Stimulated activated CD8-positive, alpha-beta memory T cell treated with anti-CD3 and anti-CD28 coated beads, Interleukin-7, amount 100 ng/mL, for 1 hour (primary cell): ENCODE measurements at places on chromosomes 12 and 14.

- DNase-seq = no peak
These were observed 44.3 kb upstream of the PSMA6 start for GRCh38 chr14:35247777-35248475.

DNA sequence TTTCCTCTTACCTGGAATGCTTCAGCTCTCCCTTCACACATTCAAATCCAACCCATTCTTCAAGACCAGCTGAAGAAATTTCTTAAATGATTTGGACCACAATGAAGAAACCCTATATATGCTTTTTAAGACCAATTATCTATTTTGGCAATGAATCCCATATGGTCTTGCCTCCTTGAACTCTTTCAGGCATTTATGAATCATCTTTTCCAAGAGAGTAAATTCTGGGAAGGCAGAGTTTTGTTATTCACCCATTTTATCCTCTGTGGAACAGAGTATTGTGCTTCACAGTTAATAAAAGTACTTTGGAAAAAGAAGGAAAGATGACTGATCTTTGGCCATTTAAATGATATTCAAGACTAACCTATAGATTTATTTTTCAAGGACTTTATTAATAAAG, 14.0 kb downstream of the GIT2 start:
- no peak for DNase-seq

GRCh38 chr12:52587563-52587962, 13.7 kb downstream of the KRT72 start:
- no peak for DNase-seq

GRCh38 chr12:95322326-95322725, 104.7 kb downstream of the VEZT start:
- DNase-seq = no peak

DNA sequence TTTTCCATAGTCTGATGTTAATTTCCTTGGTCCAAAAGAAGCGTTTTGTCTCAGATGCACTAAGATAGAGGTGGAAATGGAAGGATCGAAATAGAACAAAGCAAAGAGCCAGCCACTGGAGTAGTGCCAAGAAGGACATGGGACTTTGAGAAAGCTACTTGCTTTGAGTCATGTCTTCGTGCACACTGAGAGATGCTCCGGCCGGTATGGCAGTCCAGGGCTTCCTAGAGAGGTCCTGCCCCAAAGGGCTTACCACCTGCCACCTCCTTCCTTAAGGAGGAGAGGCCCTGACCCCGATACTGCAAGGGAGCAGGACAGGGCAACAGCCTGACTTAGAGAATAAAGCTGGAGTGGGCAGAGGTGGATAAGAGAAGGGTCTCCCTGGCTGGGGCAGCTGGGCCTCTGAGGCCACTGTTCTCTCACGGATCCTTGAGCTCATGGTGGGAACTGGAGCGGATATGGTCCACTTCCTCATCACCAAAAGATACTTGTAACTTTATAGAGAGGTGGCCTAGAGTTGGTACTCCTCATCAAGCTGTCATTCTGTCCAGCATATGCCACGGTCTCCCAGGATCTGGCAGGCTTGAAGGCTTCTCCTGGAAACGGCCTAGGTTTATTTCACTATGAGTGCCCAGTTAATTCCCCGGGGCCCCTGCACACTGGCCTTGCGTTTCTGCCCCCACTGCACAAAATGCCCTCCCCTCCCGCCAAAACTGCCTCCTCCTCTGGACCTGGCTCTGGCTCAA, 57.4 kb downstream of the FOXN3 start:
- no peak for DNase-seq

DNA sequence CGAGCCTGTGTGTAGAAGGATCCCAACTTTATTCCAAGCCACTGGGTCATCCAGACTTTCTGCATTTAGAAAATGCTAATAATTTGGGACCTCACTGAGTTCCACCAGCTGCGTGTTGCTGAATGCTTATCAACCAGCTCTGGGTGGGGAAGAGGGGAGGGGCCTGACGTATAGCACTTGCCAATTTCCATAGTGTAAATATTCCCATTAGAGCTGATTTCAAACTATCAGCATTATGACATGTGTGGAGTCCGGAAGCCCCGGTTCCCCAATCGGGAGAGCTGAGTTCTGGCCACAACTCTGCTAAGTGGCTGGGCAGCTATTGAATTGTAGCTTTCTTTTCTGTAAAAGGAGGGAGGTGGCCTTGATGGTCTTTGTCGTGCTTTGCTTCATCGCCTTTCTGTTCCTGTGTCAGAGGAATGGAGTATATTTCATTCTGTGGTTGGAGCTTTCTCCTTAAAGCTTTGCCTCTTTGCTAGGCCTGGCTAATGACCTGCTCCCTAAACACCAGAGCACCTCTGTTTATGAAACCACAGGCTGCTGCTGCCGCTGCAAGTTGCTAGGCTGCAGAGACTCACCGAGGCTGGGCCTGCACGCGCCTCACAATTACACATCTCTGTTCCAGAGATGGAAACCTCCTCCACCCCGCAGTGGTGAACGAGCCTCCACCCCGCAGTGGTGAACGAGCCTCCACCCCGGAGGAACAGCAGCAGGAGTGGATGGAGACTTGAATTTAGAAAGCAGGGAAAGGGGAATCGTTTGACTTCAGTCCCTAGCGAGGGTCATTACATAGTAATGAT, 7.7 kb upstream of the BCL7A start:
- no peak for DNase-seq

GRCh38 chr12:21788089-21788983, 13.8 kb upstream of the KCNJ8 start:
- DNase-seq = no peak

- no peak for DNase-seq
These were observed 12.4 kb downstream of the TECPR2 start for GRCh38 chr14:102375119-102375518.

GRCh38 chr12:98999559-98999958, 354.5 kb downstream of the APAF1 start:
- DNase-seq = no peak

DNA sequence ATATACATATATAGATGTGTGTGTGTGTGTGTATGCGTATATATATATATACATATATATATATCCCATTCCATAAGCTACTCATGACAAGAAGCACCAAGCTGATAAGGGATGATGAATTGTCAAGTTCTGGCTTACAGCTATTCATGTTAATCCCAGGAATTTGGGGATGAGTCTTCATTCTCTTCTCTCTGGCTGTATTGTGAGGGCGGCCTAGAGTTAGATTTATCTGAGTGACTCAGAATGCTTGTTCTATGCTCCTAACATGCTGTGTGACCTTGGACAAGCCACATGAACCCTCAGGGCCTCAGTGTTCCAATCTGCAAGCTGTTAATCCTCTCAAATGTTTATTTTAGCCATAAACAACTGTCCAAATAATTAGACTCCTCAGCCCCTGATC, 749.0 kb downstream of the MED13L start:
- no peak for DNase-seq

DNA sequence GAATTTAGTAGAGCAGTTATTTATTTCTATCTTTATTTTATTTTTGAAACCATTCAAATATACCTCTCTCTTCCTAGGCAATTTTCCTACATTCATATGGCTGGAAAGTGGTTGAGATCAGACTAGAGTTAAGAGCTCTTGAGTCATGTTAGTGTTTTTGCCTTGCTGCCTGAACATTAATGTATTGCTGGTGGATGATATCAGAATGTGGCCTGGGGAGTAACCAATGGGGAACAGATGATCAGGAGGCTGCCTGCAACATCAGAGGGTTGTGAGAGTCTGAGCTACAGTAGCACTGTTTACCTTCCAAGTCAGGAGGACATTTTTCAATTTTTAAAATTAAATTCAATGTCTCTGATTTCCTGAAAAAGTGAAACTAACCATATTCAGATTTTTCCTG, 166.3 kb upstream of the TRHDE start:
- no peak for DNase-seq

- no peak for DNase-seq
These were observed 6.6 kb downstream of the PTHLH start for GRCh38 chr12:27965966-27966365.

GRCh38 chr14:21557084-21557901, 22.6 kb downstream of the OR10G3 start:
- DNase-seq = peak; percentile 62

DNA sequence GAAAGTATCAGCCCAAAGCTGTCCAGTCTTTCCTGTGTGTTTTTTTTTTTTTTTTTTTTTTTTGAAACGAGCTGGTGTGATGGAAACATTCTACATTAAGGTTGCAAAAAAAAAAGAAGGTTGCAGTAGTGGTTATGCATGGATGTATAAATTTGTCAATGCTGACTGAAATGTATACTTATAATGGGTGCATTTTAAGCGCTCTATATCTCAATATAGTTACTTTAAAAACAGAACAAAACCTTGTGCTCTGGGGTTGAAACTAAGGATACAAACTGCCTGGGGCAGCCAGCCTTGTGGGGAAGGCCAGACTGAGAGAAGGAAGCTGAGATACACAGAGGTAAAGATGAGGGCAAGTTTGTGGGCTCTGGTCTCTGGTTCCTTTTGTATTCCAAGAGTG, 87.3 kb upstream of the RMST start:
- no peak for DNase-seq

DNA sequence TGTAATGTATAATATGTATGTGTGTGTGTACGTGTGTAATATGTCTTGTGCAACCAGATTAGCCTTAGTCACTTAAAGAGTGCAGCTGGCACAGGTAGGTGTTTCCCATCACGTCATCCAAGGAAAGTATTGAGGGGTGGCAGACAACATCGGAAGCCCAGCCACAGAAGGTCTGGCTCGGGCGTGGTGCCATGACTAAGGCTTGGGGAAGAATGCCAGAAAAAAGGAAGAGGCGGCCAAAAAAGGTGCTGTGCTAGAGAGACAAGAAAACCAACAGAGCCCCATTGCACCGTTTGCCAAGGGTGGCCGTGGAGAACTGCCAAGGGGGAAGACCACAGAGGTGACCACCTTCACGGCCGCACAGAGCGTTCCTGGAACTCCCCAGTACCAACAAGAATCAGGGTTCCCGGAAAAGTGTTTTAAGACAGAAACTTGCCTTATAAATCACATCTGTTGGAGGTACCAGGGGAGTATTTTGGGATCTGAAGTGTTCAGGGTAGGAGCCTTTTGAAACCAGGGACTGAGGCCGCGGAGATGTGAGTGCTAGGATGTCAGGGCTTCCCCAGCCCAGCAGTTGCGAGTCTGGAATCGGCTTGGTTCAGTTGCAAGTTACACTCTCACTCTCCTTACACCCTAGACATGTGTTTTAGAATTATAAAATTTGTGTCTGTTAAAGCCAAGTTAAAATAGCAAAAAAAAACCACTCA, 131.2 kb upstream of the DYRK2 start:
- no peak for DNase-seq

DNA sequence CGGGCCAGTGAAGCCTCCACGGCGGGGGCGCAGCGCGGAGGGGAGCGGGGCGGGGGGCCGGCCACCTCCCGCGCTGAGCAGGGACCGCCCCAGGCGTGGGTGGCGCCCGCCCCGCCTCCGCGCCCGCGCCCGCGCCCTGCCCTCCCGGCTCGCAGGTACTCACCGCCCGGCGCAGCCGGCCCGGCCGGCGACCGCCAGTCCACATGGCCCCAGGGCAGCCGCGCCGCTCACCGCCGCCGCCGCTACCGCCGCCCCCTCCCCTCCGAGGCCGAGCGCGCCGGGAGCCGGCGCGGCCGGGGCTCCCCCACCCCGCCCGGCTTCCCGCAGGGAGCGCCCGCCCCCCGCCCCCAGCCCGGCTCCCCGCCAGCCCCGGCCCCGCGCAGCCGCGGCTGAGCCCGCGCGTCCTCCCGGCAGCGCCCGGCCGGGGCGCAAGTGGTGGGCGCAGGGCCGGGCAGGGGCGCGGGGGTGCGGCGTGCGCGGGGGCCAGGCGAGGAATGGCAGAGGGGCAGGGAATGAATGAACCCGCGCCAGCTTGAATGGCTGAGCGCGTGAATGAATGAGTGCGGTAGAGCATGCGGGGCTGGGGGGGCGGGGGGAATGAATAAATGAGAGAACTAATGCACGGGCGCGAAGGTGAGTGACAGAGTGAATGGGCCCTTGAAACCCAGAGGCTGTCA, at the start of gene BEGAIN:
BEGAIN (minus strand) TSS at position 332 of the 677 bp plus-strand sequence; CDS start at position 205, 127 bp downstream.
- DNase-seq = no peak

DNA sequence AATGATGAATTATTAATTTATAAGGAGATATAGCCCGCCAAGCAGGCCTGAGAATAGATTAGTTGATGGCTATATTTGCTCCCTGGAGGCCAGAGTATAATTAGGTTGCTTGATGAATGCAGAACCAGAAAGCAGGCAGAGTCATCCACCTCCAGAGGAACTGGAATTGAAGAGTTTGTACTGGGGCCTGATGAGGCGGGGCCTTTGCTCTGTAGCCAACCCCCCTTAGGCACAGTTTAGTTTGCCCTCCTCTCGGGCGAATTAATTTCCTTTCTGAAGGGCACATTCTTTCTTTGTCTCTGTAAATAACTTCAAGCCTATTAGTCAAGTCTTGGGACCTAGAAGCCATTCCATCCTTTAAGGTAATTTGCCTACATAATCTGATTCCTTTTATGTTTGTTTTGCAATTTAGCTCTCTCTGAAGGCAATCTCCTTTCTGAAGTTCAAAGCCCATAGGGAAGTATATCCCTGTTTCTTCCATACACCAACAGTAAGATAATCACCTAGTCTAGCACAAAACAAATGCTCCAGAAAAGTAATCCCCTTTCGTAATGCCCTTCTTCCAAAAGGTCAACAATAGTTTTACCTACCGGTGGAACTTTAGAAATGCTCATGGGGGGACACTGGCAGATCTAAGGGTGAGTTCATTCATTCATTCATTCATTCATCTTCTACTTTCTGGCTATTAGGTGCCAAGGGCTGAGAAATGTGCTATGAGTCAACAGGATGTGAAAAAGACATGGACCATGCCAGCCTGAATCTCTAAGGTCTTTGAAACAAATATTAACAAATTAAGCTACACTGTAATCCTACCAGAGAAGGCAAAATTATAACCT, 84.8 kb upstream of the NUDT4 start:
- no peak for DNase-seq

- no peak for DNase-seq
These were observed 72.7 kb upstream of the ZFP36L1 start for GRCh38 chr14:68865542-68865941.

GRCh38 chr14:98070536-98070935, 1201.5 kb downstream of the BCL11B start:
- DNase-seq = no peak

- DNase-seq = no peak
These were observed 31.4 kb upstream of the SNAPC1 start for GRCh38 chr14:61730756-61731373.

- no peak for DNase-seq
These were observed 15.2 kb upstream of the MYL2 start for GRCh38 chr12:110935588-110935987.
